ENCODE measurements at places on chromosomes 3 and 15.

- DNase-seq, result no peak
Measured at GRCh38 chr3:126087552-126088175, 3.7 kb upstream of the SLC41A3 start.

DNA sequence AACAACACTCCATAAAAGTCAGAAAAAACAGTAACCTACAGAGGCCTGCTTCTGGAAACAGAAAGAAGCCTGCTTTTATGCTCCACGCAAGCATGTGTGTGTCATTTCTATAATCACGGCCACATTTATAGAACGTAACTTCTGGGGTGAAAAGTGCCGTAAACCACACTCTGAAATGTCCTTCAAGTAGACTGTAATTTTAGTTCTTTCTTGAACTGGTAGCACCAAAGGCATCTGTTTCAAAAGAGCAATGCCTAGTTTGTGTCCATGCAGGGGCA, 19.5 kb upstream of the CMTM7 start:
- no peak for DNase-seq

DNA sequence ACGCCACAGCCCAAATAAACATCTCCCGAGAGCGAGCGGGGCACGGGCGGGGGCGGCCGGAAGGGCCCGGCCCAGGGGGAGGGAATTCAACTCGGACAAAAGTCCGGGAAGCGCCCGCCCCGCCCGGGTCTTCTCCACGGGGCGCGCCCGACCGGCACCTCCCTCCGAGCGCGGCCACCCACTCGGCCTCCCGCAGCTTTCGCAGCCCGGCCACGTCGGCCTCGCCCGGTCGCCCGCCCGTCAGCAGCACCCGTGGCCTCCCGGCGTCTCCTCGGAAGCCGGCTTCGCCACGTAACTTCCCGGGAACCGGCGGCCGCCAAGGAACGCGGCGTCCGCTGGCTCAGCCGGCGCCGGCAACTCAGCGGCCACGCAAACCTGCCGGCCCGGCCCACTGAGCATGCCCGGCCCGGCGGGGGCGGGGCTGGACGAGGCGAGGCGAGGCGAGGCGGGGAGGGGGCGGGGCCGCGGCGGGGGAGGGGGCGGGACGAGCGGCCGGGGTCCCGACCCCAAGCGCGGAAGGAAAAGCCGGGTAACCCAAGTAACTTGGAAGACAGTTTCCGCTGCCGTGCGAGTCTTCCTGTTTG, at the start of gene TJP1:
TJP1 (minus strand) TSS at position 369 of the 584 bp plus-strand sequence. CDS start 440 bp downstream, outside the sequence.
- peak; percentile 74 for DNase-seq

- peak; percentile 78 for DNase-seq
Measured at GRCh38 chr3:94249491-94250079, 186.7 kb downstream of the NSUN3 start.
